ENCODE measurements at places on chromosomes 1 and 21.

- DNase-seq = no peak
These were observed 412 bp downstream of the GPR25 start for GRCh38 chr1:200873116-200873670.

DNA sequence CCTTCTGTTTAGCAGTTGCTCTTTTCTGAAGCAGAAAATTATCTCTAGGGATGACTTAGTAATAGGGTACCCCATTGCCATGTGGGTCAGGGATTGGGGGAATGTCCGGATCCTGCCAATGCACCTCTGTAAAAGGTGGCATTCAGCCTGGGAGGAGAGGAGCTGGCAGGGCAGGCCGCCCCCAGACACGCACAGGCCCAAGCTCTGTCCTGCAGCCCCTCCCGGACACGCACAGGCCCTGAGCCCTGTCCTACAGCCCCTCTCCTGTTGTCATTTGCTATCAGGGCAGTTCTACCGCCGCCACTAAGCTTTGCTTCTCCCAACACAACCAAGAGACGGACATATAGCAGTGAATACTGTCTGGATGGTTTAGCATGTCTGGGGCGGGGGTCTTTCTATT, 219.1 kb downstream of the SDCCAG8 start:
- no peak for DNase-seq

GRCh38 chr1:60678391-60678790, 404.0 kb upstream of the NFIA start:
- DNase-seq = no peak

GRCh38 chr1:91018006-91018405, 3.8 kb downstream of the ZNF644 start:
- peak; percentile 10 for DNase-seq

GRCh38 chr1:52532731-52533327, 20.1 kb downstream of the TUT4 start:
- no peak for DNase-seq

GRCh38 chr1:42146626-42147320, 6.4 kb upstream of the GUCA2B start:
- peak; percentile 61 for DNase-seq

DNA sequence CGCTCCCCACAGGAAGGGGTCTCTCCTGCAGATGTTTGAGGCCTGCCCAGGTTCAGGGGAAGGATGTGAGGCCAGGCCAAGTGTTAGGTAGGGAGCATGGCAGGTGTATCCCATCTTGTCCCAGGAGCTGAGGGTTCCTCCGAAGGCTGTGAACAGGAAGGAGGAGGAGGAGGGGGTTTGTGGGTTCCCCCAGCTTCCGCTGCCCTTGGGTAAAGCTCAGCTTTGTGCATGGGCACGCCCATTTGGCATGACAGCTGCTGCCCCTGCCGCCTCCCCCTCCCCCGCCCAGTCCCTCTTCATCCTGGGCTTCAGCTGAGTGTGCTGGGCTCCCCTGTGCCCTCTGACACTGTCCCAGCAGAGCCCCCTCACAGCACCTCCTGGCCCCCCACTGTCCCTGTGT, 25.5 kb downstream of the TNFRSF8 start:
- peak; percentile 63 for DNase-seq

GRCh38 chr1:226436472-226436854, 28.6 kb upstream of the PARP1 start:
- DNase-seq = no peak

- no peak for DNase-seq
These were observed 462.0 kb downstream of the RPS6KC1 start for GRCh38 chr1:213513006-213513405.

- DNase-seq = no peak
These were observed 18.0 kb downstream of the LSS start for GRCh38 chr21:46210378-46211136.

DNA sequence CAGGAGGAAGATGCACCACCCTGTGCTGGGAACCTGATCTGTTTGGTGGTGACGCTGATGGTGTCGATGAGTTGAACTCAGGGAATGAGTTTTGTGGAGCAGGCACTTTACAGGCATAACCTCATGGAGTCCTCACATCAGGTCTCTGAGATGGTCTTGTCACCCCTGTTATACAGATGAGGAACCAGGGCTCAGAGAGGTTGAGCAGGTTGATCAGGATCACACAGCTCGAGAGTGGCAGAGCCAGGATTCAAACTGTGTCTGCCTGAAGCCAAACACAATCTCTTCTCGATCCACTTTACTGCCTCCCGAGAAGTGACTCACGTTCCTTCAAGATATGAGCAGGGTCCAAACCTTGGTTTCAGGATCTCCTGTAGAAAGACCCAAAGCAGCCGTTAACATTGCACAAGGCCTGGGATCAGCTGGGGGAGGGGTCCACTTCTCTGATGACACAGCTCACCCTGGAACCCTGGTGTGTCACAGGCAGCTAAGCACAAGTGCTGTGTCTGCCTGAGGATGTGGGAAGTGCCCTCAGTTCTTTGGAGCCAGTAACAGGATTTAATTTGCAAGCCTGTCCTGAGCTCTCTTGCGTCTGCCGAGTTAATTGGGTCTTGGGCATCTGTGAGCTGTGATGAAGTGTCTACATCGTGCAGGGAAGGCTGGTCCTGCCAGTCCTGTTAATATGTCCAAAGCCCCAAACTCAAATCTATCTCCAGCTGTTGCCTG, 65.4 kb upstream of the STUM start:
- no peak for DNase-seq

DNA sequence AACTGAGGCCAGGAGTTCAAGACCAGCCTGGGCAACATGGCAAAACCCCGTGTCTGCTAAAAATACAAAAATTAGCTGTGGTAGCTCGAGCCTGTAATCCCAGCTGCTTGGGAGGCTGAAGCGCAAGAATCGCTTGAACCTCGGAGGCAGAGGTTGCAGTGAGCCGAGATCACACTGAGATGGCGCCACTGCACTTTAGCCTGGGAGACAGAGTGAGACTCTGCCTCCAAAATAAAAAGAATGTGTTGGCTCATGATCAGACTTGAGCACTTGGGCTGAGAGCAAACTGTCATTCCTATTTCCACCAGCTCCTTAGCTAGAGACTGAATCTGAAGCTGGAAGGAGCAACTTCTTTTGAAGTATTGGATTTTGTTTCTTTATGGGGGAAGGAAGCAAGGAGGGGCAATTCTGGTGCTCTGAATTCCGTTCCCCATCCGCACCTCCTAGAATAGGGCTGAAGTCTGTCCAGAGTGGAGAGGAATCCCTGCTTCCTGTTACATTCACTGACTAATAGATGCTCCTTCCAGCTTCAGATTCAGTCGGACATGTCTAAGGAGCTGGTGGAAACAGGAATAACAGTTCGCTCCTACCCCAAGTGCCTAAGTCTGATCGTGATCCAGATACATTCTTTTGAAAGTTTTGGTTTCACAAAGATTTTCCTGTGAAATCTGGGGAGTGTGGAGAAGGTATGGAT, 3.8 kb downstream of the ZNF672 start:
- DNase-seq = no peak

- no peak for DNase-seq
These were observed 8.8 kb downstream of the FMN2 start for GRCh38 chr1:240100371-240100934.

GRCh38 chr1:182083851-182084486, 22.5 kb upstream of the ZNF648 start:
- no peak for DNase-seq

- no peak for DNase-seq
These were observed 532.4 kb downstream of the KIF26B start for GRCh38 chr1:245687152-245687635.

DNA sequence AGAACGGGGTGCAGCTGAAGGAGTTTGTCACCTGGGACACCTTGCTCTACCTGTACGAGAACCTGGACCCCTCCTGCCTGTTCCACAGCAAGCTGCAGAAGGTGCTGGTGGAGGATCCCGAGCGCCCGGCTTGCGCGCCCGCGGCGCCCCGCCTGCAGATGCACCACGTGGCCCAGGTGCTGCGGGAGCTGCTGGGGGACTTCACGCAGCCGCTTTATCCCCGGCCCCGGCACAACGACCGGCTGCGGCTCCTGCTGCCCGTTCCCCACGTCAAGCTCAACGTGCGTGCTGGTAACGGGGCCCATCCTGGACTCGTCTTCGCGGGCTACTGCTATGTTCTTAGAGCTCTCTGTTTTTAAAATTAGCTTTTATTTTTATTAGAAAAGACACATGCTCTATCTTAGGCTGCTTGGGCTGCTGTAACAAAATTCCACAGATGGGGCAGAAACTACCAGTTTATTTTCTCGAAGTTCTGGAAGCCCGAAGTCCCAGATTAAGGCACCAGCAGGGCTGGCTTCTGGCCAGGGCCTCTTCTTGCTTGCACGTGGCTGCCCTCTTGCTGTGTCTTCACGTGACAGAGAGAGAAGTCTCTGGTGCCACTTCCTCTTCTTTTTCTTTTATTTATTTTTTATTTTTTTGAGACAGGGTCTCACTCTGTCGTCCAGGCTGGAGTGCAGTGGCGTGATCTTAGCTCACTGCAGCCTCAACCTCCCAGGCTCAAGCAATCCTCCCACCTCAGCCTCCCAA, 38.1 kb downstream of the TRPM2 start:
- no peak for DNase-seq

DNA sequence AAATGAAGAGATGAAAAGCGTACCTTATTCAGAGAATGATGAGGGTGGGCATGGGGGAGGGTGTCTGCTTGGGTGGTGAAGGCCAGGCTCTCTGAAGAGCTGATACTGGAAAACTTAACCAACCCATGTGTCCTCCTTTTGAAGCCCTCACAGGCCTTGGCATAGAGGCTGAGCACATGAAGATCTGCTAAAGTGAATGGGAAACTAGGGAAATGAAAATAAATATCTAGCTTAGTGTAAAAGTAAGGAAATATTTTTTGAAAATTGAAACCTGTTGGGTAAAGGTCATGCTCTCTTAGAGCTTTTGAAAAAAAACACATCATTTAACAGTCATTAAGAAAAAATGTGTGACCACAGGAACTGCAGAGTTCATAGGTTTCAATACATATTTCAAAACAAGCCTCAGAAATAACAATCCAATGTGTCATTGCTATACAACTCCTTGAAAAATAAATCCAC, 40.5 kb upstream of the RALGPS2 start:
- no peak for DNase-seq

DNA sequence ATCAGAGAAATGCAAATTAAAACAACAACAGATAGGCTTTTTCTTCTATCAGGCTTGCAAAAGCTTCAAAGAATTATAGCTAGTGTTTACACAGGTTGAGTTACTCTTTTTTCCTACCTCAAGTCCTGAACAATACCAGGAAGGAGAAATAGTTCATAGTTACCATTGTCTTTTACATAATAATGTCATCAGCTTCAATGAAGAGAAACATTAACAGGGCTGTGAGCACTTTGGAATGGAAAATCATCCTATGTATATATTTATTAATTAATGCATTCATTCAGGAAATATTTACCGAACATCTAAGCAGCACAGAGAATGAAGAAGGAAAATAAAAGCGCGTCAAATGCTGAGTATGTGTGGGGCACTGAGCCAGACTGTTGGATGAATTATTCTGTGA, 197.3 kb downstream of the ZBTB18 start:
- DNase-seq = no peak

GRCh38 chr1:29258189-29258975, 22.1 kb downstream of the PTPRU start:
- no peak for DNase-seq

DNA sequence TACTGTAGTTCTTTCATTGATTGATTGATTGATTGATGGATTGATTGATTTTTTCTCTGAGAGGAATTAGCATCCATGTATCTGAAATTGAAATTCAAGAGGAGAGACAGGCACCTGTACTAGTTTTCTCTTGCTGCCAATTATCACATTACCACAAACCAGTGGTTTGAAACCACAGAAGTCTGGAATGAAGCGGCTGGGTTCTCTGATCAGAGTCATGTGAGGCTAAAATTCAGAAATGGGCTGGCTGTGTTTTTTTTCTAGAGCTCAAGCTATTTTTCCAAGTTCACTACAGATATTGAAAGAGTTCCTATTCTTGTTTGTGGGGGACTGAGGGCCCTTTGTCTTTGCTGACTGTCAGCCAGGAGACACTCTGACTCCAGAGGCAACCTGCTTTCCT, 10.0 kb downstream of the NBPF3 start:
- DNase-seq = peak; percentile 31

GRCh38 chr1:225691861-225692516, 39.1 kb upstream of the ENAH start:
- no peak for DNase-seq

- DNase-seq = no peak
These were observed 83.6 kb downstream of the SGIP1 start for GRCh38 chr1:66617362-66618184.

GRCh38 chr1:25549273-25550154, 6.1 kb downstream of the LDLRAP1 start:
- DNase-seq = no peak

DNA sequence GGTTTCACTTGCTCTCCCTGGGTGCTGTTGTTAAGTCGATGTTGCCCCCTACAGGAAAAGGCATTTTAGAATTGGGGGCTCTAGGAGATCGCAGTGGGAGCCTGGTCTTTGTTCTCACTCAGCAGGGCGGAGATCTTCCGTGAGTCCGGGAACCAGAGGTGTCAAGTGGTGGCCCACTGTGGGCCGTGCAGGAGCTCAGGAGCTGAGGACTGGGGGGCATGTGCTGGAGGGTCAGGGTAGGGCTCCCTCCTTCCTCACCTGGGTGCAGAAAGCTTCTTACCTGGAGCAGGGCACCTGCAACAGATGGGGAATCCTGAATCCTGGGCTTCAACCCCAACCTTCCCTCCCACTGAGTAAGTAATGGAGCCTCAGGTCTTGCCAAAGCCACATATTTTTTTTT, 392.7 kb downstream of the NPHP4 start:
- DNase-seq = no peak

DNA sequence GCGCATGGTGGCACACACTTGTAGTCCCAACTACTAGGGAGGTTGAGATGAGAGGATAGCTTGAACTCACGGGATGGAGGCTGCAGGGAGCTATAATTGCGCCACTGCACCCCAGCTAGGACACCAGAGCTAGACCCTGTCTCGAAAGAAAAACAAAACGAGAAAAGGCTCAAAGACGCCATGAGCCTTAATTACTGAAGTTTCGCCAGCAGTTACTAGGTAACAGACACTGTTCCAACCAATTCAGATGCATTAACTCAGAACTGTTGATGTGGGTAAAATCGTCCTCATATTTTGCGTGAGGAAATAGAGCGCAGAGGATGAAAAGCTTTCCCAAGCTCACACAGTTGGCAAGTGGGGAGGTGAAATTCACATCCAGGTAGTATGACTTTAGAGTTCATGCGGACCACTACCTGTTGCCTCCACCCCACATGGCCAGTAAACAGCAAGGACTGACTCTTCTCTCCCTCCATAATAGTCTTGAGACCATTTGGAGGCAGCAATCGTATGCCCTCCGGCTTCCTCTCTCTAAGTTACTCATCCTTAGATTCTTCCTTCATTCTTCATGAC, 40.1 kb downstream of the INAVA start:
- DNase-seq = no peak

- no peak for DNase-seq
These were observed 18.9 kb downstream of the PTPRU start for GRCh38 chr1:29255134-29255666.

GRCh38 chr1:233379869-233380438, 52.4 kb downstream of the MAP3K21 start:
- DNase-seq = no peak

All from thymus (tissue), 14 donors.